ENCODE measurements at places on chromosomes 6 and 20. TPM values are rescaled to one million over a fixed set of nuclear protein-coding genes. Genes with fewer than 3 reads are reported as not detected.

DNA sequence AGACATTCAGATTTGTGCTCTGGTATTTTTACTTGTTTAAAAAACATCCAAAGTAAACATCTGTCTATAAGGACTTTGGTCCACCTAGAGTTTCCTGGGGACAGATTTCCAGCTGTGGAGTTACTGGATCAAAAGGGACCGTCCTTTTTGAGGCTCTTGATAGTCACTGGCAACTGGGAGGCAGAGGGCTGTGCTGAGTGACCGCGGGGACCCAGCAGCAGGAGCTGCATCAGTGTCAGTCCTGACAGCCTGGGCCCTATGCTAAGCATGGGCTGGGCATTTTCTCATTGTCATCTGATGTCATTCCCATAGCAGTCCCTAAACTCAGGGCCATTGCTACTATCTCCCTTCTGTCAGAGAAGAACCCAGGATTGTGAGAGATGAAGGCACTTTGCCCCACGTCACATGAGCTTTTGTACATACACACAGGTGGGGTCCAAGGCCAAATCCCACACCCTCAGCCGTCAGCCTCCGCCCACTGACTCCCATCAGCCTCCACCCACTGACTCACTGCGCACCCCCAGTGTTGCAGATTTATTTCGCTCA, 293.8 kb downstream of the TAF4 start:
- no peak for DNase-seq

DNA sequence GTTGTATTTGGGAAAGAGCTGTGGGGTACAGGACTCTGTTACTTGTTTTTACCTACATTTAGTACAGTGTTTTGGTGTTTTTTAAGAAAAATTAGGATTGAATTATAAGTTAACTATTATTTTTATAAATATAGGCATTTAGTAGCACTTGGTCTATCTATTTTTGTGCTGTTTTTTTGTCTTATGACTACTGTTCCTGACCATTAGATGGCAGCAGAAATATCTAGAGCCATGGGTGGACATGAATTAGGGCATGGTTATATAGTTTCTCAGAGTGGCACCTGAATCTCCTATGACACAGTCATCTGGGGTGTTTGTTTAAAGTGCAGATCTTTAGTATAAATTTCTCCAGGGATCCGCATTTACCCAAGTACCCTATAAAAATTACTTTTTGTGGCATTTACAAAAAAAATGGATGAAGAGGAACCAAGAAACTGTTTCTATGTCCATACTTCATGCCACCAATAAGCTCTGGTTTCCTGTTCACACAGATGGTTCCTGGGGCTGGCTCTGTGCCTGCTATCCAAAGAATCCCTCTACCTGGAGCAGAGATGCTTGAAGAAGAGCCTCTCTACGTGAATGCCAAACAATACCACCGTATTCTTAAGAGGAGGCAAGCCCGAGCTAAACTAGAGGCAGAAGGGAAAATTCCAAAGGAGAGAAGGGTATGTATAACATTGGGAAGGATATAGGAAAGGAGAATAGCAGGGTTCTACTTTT, 19.8 kb downstream of the NFYA start:
- no peak for DNase-seq

GRCh38 chr6:45572833-45573232, 195.1 kb upstream of the SUPT3H start:
- no peak for DNase-seq

DNA sequence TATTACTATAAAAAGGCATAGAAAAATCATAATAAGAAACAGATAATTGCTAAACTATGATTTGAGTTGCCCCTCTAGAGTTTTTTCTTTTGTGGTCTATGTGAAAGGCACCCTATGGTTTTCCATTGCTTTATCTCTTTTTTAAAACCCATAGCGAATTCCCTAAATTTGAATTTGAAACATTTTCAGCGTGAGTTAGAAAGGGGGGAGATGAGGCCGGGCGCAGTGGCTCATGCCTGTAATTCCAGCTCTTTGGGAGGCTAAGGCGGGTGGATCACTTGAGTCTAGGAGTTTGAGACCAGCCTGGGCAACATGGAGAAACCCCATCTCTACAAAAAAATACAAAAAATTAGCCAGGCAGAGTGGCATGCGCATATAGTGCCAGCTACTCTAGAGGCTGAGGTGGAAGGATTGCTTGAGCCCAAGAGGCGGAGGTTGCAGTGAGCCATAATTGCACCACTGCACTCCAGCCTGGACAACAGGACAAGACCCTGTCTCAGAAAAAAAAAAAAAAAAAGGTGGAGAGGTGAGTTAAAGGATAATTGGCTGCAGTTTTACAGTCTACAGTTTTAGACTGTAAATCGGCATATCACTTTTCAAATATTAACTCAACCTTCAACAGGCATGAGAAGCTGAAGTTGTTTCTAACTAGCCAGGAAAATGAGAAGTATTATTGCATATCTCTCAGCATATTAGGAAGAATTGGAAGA, 46.3 kb downstream of the SHLD1 start:
- DNase-seq = no peak

- no peak for DNase-seq
Observed at GRCh38 chr20:62597416-62598115, 44.7 kb upstream of the SLCO4A1 start.

- no peak for DNase-seq
Observed at GRCh38 chr6:83221889-83222479, 28.8 kb downstream of the RWDD2A start.

DNA sequence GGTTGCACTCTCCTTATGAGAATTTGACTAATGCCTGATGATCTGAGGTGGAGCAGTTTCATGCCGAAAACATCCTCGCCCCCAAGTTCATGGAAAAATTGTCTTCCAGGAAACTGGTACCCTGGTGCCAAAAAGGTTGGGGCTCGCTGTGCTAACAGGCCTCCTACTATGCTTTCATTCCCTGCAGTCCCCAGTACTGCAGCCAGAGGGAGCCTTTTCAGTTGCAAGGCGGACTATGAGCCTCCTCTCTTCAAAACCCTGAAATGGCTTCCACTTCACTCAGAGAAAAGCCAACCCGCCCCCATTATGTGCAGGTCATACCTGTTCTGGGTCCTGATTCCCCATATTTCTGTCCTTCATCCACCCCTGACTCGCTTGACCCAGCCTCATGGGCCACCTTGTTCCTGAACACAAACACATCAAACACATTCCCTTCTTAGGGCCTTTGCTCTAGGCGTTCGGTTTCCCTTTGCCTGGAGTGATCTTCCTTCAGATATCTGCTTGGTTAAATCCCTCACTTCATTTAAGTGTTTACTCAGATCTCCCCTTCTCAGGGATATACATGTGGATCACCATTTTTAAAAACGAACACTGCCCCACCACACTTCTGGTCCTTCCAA, 173.7 kb downstream of the PHACTR1 start:
- no peak for DNase-seq

GRCh38 chr6:137231895-137232294, 12.7 kb upstream of the IFNGR1 start:
- DNase-seq = no peak

GRCh38 chr6:81847866-81848265, 95.4 kb upstream of the TENT5A start:
- DNase-seq = no peak

DNA sequence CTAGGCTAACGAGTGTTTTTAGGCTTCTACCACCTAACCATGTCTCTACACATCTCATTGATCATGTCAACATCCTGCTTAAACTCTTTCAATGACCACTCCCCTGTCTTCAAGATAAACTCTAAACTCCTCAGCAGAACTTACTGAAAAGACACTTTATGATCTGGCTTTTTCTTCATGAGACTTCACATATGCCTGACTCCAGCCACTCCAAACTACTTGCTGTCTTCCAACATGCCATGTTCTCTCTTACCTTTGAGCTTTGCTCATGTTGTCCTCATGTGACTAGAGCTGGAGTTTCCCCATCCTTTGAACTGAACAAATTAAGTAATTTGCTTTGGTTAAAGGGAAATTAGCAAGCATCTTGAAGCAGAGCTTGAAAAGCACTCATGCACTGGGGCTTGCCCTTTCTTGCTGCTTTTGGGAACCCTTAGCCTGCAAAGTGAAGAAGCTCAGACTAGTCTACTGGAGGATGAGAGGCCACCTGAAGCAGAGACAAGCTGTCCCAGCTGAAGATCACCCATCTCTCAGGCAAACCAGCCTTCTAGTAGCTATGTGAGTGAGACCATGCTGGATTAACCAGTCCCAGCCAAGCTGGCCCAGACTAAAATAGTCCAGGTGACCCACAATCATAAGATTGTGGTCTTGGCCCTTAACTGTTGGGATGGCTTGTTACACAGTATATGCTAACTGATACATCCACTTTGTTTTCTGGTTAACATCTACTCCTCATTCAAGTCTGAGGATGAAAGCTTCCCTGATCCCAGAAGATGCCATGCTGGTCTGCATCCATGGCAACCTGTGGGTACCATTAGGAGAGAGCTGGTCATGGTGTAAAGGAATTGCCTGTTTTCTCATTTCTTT, 235.8 kb downstream of the GMPR start:
- DNase-seq = no peak

GRCh38 chr6:146339716-146340115, 203.9 kb upstream of the RAB32 start:
- no peak for DNase-seq

GRCh38 chr20:46206025-46206424, 87.9 kb downstream of the CD40 start:
- DNase-seq = peak; percentile 87

- no peak for DNase-seq
Observed at GRCh38 chr6:47353871-47354270, 44.2 kb upstream of the TNFRSF21 start.

- DNase-seq = no peak
Observed at GRCh38 chr20:46698788-46699187, 9.5 kb upstream of the TP53RK start.

DNA sequence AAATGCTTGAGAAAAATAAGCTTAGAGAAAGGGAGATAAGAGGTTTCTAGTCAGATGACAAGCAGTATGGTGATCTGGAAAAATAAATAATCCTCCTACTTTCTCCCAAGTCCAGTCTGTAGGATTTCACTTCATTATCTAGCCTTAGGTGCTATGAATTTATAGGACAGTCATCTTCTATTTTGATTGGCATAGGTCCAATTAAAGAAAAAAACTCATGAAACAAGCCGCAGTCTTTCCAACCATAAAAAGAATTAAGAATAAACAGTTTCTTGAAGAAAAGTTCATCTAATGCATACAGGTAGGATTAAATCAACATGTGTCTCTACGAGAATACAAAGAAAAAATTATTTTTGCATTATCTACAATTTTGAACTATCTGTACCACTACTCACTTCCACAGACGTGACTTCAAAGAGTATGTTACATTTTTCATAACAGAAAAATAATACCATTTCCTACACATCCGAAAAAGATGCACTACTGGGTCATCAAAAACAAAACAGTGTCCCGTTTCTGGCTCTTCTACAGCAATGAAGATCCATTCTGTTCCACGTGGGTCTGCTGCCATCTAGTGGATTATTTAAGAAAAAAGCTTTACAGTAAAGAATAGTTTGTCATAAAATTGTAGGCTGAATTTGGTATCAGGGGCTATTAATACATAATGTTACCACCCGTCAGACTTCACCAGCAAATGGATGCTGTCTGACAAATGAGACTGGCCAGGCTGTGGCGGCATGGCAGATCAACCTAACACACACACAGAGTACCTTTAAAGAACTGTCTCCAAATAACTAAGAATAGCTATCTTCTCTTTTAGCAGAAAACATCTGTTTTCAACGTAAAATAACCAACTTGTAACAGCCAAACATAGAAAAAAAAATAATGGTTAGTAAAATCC, 28.9 kb downstream of the STX7 start:
- no peak for DNase-seq

- DNase-seq = no peak
Observed at GRCh38 chr20:16599257-16599656, 26.0 kb upstream of the KIF16B start.

DNA sequence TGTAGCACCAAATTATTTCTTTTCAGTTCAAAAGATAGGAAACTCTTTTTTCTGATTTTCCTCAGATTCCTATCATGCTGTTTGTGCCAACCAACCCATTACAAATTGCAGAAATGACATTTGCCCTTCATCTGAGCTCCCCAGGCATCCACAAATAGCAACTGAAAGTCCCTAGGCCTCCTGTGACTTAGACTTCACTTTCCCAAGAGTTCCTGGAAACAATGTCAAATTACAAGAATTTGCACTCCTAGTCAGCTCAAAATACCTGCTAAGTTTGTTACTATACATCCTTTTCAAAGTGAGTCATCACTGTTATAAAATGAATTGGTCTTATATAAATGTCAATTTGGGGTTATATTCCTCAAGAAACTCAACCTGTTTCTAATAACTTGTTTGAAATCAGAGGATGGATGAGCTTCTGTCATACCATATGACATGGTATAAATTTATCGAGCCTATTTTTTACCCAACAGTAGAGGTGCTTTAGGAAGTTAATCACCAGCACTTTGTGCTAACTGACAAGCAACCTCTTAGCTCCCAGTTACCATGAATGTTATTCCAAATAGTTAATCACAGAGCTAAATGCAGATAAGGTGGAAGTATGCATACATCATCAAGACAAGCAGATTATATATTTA, 256.5 kb downstream of the HACE1 start:
- DNase-seq = no peak

DNA sequence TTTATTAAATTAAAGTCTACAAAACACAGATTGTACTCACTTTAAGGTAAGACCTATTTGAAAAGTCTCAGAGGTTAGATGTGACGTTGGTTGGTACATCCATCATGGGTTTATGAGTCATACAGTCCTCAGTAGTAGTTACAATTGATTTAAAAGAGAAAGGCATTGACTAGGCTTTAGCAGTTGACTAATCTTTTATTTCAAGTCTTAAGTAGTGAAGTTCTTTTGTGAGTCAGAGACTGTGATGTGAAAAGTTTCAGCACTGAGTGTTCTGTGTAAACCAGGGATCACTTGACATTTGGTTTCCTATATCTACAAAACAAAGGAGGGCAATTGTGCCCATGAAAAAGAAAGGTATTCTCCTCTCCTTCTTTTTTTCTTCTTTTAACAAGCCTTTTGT, 221.3 kb downstream of the GRIK2 start:
- no peak for DNase-seq

- no peak for DNase-seq
Observed at GRCh38 chr6:22896696-22897095, 327.3 kb downstream of the HDGFL1 start.

The PI3 gene
- 22.8 TPM for total RNA-seq

The PTCRA gene
- total RNA-seq = 3.2 TPM

The GHRH gene
- total RNA-seq = not detected

The AGPAT4 gene
- 8.0 TPM for total RNA-seq

The GPLD1 gene
- 2.0 TPM for total RNA-seq

The CST2 gene
- not detected for total RNA-seq

The FKBP1A gene
- 167 TPM for total RNA-seq

The PLCB1 gene
- total RNA-seq = 17.5 TPM

The APCDD1L gene
- total RNA-seq = not detected

The TSBP1 gene
- not detected for total RNA-seq

The KCNG1 gene
- total RNA-seq = 2.0 TPM

All from spleen (tissue), 13 donors.